ENCODE measurements at places on chromosomes 1 and 21.

DNA sequence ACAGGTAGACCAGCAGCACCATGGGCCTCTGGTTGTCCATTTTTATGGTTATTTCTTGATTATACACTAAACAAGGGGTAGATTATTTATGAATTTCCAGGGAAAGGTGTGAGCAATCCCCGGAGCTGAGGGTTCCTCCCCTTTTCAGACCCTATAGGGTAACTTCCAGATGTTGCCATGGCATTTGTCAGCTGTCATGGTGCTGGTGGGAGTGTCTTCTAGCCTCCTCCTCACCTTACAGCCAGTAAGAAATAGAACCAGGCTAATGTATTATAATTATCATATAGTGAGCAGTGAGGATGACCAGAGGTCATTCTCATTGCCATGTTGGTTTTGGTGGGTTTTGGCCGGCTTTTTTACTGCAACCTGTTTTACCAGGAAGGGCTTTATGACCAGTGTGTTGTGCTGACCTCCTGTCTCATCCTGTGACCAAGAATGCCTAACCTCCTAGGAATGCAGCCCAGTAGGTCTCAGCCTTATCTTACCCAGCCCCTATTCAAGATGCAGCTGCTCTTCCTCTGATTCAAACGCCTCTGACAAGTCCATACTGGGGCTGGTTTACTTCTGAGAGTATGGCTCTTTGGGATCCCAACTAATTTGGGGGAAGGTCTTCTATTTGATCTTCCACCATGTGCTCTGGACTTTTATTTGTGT is 13.5 kb upstream of the TINAGL1 start:
- DNase-seq: peak; percentile 84

- DNase-seq: no peak
These were observed 11.5 kb upstream of the SLC9A1 start for GRCh38 chr1:27166351-27166802.

- no peak for DNase-seq
These were observed 92.8 kb downstream of the ETS2 start for GRCh38 chr21:38898422-38899096.

DNA sequence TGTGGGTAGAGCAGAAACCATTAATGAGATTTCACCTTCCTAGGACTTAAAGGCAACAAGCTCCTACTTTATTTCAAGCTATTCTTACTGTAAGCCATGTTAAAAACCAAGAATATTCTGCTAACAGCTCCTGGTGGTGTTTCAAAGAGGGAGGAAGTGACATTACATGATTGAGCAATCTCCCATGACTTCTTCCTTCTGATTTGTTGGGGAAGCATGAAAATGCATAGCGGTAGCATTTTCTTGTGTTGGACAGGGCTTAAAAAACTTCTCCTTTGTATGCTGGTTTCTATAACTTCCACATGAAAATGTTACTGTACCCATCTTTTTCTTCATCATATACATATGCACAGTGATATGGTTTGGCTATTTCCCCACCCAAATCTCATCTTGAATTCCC is 297.0 kb upstream of the SNX7 start:
- no peak for DNase-seq

- no peak for DNase-seq
These were observed 22.7 kb downstream of the RAB3GAP2 start for GRCh38 chr1:220249522-220249921.

- DNase-seq: peak; percentile 45
These were observed at the start of gene ST7L for GRCh38 chr1:112618721-112619517. ST7L (minus strand) TSS chr1:112619141; CDS start chr1:112619113, 28 bp downstream.

- DNase-seq: no peak
These were observed 54.5 kb upstream of the PPM1J start for GRCh38 chr1:112769611-112770010.

DNA sequence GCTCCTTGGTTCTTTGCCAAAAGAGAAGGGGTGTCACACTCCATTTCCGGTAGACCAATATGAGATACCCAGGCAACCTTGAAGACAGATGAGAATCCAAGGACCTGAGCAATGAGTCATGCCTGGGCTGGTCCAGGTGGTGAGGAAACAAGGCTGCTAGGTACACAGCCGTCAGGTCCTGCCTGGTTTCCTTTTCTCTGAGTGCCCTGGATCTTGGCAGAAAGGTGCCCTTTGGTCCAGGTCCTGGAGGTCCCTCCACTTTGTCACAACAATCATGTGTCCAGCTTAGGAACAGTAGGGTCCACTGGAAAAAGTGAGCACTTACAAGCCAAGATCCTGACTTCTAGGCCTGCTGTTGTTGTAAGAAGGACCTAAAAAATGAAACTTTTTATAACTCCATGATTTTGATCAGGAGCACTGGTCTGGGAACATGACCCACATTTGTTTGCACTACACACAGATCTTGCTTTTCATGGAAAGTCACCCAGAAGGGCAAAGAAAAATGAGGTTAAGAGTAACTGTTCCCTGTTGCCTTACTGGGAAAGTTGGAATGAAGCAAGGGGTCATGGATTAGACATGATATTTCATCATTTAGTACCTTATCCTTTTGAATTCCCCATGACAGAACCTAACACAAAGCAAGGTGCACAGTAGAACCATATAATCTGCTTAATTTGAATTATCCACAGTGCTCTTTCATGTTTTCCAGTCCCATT is 94.7 kb downstream of the PAPPA2 start:
- DNase-seq: no peak

DNA sequence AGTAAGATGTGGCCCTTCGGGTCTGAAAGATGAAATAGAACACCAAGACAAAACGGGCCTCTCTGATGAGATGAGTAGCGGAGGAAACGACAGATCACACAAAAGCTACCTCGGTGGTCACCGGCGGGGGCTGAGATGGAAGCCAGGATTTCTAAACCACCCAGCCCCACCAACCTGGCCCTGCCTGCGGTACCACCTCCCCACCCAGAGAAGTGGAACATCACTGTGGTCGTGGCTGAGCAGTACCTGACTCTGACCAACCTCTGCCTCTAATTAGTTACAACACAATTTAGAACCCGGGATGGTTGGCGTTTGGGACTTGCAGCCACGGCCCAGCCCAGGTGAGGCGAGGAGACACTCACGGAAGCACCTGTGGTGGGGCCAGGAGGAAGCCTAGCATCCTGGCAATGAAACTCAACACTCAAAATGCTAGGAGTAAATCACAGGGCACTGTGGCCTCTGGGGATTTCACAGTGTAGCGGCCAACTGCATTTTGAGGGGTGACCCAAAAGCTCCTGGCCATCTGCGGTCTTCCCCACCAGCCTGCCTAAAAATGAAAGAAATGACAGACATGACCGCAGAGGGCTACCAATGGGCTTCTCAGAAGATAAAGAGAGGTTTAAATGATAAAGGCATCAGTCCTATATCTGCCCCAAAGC is 73.4 kb downstream of the ITPKB start:
- no peak for DNase-seq

DNA sequence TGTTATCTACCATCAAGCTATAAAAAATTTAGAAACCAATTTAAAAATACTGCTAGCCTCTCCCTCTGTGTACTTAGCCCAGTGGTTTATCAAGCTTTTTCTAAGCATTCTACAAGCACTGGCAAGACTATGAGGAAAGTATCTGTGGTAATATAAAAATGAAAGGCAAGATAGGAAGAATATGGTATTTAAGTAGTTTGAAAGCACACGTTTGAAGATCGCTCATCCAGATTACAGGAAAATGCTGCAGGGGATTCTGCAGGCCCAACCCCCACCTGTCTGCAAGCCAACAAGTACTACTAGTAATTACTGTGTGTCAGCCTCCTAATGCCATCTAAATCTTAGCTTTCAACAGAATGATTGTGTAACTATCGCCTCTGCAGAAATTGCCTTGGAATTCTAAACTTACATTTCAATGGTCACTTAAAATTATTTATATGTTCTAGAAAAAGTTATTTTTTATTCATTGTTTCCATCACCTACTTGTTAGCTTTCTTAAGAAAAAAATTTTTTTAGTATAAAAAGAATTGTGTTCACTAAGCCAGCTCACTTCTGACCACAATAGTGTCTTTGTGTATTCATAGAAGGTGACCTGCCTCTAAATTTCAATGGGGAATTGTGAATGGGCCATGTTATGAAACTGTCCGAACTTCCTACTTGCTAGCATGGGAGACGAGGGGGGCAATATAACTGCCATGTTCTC is 8.5 kb downstream of the ERRFI1 start:
- peak; percentile 37 for DNase-seq

- DNase-seq: no peak
These were observed 37.5 kb downstream of the HIVEP3 start for GRCh38 chr1:41880950-41881885.

DNA sequence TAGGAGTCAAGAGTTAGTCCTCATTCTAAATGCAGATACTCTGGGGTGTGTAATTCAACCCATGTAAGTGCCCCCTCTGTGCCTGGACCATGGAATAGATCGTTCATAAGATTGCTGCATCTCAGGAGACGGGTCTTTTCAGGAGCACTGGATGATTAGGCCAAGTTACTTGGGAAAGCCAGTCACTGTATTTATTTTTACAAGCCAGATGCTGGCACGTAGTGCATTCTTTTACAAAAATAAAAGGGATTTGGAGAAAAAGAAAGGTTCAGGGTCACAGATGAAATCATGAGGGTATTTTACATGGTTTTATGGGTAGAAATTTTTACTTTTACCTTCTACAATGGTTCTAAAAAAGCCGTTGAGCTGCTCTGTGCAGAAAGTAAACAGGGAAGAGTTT is 102.6 kb upstream of the UBE2U start:
- no peak for DNase-seq

GRCh38 chr1:234893725-234894630 is 234.7 kb downstream of the TOMM20 start:
- DNase-seq: peak; percentile 82

DNA sequence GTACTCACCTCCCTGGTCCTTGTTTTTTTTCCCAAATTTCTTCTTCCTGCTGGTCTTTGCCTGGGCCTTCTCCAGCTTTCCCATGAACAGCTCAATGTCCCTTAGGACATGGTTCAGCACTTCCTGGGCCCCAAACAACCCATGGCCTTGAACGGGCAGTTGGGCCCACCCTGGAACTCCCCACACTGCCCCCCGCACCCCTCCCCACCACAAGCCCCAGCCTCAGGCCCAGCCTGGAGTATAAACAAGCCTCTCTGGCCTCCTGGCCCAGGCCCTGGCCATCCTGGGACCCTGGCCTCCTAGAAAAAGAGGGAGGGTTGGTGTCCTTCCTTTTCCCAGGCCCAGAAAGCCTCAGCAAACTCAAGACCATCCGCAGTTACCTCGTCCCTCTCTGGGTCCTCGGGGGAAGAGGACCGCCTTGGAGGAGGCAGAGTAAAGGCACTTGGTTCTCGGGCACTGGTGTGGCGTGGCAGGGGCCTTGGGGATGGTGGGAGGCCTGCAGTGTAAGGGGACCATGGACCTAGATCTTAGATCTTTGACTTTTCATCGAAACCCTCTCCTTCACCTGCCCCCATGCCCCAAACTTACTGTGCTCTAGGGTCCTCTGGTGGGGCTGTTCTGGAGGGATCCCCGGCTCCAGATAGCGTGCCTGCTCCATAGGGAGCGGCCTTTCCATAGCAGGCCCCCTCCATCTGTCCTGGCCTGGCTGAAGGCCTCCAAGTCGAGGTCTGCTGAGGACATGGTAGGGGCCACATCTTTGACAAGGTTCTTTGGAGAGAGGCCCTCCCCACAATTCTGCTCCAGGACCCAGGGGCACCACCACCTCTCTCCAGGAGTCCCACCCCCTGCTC is 5.6 kb downstream of the EPS8L3 start:
- DNase-seq: no peak

DNA sequence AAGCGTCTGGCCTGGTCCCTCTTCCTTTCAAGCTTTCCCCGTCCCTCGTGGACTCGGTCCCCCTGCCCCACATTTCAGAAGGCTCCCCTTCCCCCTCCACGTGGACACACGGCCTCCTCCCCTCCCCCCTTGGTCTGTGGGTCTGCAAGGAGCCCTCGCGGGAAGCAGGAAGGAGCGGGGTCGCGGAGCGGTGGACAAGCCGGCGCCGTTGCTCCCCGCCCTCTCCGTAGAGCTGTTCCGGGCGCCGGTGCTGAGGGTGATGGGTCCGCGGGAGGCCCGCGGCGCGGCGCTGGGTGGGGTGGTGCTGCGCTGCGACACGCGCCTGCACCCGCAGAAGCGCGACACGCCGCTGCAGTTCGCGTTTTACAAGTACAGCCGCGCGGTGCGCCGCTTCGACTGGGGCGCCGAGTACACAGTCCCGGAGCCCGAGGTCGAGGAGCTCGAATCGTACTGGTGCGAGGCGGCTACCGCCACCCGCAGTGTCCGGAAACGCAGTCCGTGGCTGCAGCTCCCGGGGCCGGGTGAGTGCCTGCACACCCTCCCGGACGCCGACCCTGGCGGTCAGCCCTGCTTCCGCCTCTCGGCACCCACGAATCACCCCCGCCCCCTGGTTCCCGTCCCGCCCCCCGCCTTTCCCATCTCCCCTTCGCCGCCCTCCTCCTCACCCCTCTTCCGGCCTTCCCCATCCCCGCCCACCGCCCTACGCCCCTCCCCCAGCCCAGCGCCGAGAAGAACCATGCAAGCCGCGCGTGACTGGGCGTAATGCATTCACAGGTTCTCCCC is 5.3 kb downstream of the FCRLB start:
- DNase-seq: peak; percentile 67

DNA sequence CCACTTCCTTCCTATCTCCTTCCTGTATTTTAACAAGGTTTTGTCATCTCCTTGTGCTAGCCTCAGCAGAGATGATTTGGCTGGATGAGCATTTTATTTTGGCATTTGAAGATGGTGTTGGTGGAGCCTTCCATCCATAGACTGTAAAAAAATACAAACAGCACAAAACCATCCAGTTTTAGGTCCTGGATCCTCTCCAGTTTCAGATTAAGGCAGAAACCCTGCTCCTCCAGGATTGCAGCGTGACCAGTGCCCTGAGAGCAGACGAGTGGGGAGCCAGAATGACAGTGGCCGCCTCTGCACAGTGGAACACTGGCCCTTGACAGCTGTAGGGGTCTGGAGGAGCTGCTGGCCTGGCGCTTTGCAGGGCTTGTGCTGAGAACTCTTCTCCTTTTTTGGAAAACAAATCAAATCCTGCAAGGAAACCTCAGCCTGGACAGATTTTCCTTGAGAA is 72.2 kb upstream of the GADD45A start:
- DNase-seq: no peak

- DNase-seq: no peak
These were observed 22.0 kb upstream of the CHIT1 start for GRCh38 chr1:203251466-203251865.

DNA sequence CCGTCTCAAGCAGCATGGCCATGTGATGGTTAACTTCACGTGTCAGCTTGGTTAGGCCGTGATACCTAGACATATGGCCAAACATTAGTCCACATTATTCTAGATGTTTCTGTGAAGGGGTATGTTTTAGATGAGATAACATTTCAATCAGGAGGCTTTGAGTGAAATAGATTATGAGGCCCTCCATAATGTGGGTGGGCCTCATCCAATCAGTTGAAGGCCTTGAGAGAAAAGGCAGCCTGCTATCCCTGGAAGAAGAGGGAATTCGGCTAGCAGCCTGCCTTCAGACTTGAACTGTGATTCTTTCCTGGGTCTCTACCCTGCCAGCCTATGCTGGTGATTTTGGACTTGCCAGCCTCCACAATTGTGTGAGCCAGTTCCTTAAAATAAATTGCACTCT is 90.1 kb downstream of the ZSCAN20 start:
- no peak for DNase-seq

- peak; percentile 52 for DNase-seq
These were observed 31.3 kb downstream of the SMAP2 start for GRCh38 chr1:40404670-40405462.

- no peak for DNase-seq
These were observed 205.5 kb downstream of the RPS6KC1 start for GRCh38 chr1:213256438-213257087.

GRCh38 chr1:152043870-152044269 is 7.1 kb upstream of the S100A11 start:
- DNase-seq: no peak

- no peak for DNase-seq
These were observed 14.9 kb downstream of the COPA start for GRCh38 chr1:160328184-160328583.
